CD4-positive, alpha-beta T cell (primary cell): ENCODE measurements at places on chromosomes 3 and 15. TPM values are rescaled to one million over a fixed set of nuclear protein-coding genes. Genes with fewer than 3 reads are reported as not detected.

The SQOR gene
- 16.9 TPM for total RNA-seq

The GASK1A gene
- not detected for total RNA-seq

The MUSTN1 gene
- 10.7 TPM for total RNA-seq

The NEDD4 gene
- total RNA-seq: 2.7 TPM

DNA sequence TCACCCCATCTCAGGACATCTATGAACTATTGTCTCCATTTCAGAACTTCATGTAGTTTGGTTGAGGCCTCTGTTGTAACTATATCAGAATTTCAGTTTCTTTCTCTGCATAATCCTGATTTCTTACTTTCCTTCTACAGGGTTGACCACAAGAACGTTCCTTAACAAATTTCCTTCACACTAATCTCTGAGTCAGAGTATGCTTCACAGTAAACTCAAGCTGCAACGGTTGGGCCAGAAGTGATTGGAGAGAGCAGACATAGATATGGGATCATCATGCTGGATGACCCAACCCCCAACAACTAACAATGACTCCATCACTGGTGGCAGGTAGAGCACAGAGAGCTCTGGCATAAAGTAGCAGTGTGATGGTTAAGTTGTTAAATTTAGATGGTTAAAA lies 128.8 kb upstream of the OSTN start:
- H3K36me3 ChIP-seq: no peaks in the 10 kb centered on the region
- H3K27me3 ChIP-seq: no peaks in the 10 kb centered on the region
- H3K4me3 ChIP-seq: no peak overlapping the region
- DNase-seq: no peak

- no peak overlapping the region for H3K27ac ChIP-seq
- no peaks in the 10 kb centered on the region for H3K36me3 ChIP-seq
- no peaks in the 10 kb centered on the region for H3K27me3 ChIP-seq
- H3K4me3 ChIP-seq: no peak overlapping the region
These were observed 314.1 kb upstream of the TGFBR2 start for GRCh38 chr3:30292192-30292893.

DNA sequence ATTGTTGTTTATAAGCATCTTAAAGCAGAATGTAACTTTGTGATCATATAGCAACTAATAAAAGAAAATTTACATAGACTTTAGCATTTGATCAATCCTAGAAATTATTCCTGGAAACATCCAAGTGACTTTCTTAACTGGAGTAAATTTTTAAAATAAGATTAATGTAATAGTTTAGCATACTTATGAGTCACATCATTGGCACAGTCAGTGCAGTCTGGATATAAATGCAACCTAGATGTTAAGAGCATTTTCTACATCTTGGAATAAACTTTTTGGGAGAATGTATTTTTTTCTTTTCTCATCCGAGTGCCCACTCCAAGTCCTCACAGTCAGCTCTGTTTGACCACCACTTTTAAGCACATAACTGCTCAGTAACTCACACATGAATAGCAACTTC lies 324.6 kb upstream of the PLSCR5 start:
- DNase-seq: no peak
- H3K27me3 ChIP-seq: no peaks in the 10 kb centered on the region
- no peak overlapping the region for H3K27ac ChIP-seq
- no peaks in the 10 kb centered on the region for H3K4me1 ChIP-seq

DNA sequence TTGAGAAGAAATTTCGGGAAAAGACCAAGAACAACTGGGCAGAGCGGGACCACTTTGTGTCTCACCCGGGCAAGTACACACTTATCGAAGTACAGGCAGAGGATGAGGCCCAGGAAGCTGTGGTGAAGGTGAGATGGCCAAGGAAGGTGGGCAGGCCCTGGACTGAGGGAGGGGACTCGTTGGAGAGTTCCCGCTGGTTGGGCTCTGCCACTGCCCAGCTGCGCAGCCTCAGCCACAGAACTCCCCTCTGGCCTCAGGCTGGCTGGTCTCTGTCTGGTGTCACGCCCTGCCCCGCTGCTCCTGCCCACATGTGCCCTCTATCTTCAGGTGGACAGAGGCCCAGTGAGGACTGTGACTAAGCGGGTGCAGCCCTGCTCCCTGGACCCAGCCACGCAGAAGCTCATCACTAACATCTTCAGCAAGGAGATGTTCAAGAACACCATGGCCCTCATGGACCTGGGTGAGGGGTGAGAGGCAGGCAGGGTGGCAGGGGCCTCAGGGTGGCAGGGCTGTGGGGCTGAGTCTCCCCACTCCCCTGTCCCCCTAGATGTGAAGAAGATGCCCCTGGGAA lies 2.4 kb downstream of the PARP3 start:
- no peak overlapping the region for H3K4me3 ChIP-seq
- no peaks in the 10 kb centered on the region for H3K27me3 ChIP-seq

GRCh38 chr3:144104679-144105078 lies 133.1 kb downstream of the DIPK2A start:
- DNase-seq: no peak
- H3K4me1 ChIP-seq: no peaks in the 10 kb centered on the region
- no peak overlapping the region for H3K4me3 ChIP-seq
- no peak overlapping the region for H3K27ac ChIP-seq
- no peaks in the 10 kb centered on the region for H3K36me3 ChIP-seq

- H3K27ac ChIP-seq: no peak overlapping the region
- no peaks in the 10 kb centered on the region for H3K27me3 ChIP-seq
- no peaks in the 10 kb centered on the region for H3K36me3 ChIP-seq
- no peak for DNase-seq
These were observed 154.1 kb upstream of the CBLB start for GRCh38 chr3:106022913-106023312.

- H3K4me3 ChIP-seq: no peak overlapping the region
- no peak overlapping the region for H3K27ac ChIP-seq
- H3K27me3 ChIP-seq: no peaks in the 10 kb centered on the region
- DNase-seq: no peak
- H3K36me3 ChIP-seq: no peaks in the 10 kb centered on the region
These were observed 322.2 kb upstream of the SATB1 start for GRCh38 chr3:18747383-18747782.
